ENCODE measurements at places on chromosomes 7 and 10. TPM values are rescaled to one million over a fixed set of nuclear protein-coding genes. Genes with fewer than 3 reads are reported as not detected.
A peak's percentile ranks its signal among the peaks of the same experiment; 100 is the strongest.

DNA sequence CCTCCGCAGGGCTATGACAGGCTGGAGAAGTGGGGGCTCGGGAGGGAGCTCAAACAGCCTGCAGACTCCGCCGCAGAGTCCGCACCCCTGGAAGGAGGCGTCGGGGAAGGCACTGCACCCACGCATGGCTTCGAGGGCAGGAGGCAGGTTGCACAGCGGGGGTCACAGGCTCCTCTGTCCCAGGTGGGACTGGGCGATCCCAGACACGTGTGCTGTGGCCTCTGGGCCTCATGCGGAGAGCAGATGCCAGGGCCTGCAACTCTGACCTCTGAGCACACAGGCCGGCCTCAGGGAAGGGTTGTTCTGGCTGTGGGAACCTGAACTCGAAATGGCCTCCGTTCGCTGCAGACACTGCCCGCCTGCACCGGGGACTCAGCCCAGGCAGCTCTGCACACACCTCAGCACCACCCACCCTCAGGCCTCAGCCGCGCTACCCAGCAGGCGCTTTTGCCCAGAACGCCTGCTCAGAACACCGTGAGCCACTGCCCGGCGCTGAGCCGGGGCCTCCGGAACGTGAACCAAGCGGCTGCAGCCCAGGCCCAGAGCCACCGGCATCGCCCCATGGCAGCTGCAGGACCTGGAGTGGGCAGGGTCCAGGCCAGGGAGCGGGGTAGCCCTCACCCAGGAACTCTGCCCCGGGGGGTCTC lies 71.8 kb upstream of the ADGRA1 start:
- DNase-seq: no peak

- DNase-seq: no peak
Observed at GRCh38 chr7:7416031-7416858, 119.4 kb downstream of the COL28A1 start.

DNA sequence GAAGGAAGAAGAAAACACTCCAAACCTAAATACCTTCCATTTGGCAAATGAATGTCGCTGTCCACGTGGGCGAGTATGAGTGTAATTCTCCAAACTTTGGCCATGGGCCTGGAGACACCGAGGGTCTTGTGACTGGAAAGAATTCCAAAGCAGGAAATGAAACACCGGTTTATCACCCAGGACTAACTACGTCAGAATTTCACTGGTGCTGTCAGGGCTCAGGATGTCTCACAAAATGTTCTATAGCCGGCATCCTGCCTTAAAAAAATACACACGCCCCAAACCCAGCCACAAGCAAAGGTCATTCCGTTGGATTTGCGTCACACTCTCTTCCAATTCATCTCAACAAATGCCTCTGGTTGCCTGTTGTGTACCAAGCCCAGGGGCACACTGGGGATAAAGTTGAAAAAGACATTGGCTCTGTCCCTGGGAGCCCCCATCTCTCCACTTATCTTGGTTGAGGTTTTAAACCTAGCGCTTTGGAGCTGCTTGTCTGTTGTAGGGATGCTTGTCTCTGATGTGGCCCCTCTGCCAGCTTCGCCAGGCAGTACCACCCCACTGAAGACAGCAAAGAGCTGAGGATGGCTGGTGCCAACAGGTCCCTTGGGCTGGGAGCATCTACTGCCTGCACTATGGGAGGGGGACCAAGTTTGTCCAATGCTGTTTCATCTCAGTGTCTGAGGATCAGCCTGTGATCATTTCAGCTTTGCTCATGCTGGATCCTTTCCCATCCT lies 31.2 kb downstream of the GSTO2 start:
- DNase-seq: peak; percentile 66

- DNase-seq: no peak
Observed at GRCh38 chr7:158904599-158904998, 48.2 kb downstream of the DYNC2I1 start.

DNA sequence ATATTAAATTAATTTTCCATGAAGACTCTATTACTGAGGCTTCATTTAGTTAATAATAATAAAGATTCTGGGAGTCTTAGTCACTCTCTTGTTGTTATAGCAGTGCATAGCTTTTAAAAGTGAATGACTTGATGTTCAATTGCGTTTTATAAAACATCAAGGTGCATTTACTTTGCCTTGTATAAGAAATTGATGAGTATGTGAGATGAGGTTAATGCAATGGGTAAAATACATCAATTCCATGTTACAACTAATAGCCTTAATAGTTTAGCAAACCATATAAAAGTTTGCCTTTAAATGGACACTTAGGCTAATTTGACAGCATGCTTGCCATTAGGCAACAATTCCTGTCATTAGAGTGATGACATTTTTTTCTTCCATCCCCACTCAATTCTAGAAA lies 173.6 kb upstream of the TEX47 start:
- DNase-seq: no peak

DNA sequence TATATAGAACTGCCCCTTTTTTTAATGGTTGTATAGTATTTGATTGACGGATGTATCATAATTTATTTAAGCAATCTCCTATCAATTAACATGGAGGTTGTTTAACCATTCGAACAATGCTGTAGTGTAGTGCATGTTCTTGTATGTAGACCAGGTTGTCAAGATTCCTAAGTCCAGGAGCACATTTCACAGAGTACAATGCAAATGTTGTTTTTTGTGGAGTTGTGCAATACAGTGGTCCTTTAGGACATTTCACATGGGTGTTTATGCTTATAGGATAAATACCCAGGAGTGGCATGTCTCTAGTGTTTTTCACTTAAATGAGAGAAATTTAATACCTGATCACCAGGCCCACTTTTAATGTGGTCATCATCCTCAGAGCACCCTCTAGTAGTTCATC lies 8.1 kb downstream of the ASB4 start:
- no peak for DNase-seq

DNA sequence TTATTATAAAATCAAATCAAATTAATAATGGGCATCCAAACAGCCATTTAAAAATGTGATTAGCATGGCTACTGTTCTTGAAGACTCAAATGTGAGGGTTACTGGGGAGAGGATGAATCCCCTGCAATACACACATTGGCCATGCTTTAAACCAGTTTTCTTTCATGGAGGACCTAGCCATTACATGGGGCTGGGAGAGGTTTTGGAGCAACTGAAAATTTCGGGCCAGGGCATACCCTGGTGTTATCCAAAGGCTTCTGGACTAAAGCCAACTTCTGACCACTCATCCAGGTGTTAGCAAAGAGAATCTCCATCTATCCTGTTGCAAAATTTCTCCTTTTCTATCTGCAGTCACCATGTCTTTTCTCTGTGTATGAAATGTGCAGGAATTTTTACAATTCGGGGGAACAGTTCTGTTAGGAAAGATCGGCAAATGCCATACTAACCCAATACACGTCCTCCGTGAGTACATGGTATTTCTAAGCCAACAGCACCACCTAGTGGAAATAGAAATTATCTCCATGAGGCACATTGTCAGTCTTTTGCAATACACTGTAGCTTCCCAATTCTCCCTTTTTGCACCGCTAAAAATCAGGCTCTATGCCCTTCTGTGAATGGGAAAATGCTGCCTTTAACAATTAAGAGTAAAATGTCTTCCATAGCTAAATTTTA lies 47.0 kb upstream of the ZNF107 start:
- DNase-seq: peak; percentile 11

- no peak for DNase-seq
Observed at GRCh38 chr10:60197206-60197605, 192.5 kb downstream of the ANK3 start.

- DNase-seq: no peak
Observed at GRCh38 chr10:8444630-8445029, 390.1 kb downstream of the GATA3 start.

- DNase-seq: no peak
Observed at GRCh38 chr10:13801907-13802288, 215.1 kb downstream of the PRPF18 start.

GRCh38 chr10:132069122-132069848 lies 3.5 kb downstream of the JAKMIP3 start:
- DNase-seq: no peak

DNA sequence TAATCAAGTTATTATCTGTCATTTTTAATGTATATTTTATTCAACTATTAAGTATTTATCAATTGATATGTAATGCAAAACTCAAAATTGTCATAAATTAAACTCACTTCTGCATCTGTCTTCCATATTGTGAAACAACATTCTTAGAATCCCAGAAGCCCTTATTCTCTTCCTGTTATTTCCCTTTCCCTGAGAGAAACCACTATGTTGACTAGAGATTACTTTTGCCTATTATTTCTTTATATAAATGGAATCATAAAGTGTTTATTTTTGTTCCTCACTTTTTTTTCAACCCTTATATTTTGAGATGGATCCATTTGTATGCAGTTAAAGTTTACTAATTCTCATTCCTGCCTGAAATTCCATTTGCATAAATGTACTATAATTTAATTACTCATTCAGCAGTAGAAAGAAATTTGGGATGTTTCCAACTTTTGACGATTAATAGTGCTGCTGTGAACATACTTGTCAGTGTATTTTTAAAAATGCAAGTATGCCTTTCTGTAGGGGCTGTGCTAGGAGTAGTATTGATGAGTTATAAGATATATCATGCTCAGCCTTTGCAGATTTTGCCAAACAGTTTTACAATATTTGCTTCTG lies 211.2 kb downstream of the SEMA3D start:
- no peak for DNase-seq

- DNase-seq: no peak
Observed at GRCh38 chr10:43774234-43774769, 125.6 kb upstream of the ZNF32 start.

DNA sequence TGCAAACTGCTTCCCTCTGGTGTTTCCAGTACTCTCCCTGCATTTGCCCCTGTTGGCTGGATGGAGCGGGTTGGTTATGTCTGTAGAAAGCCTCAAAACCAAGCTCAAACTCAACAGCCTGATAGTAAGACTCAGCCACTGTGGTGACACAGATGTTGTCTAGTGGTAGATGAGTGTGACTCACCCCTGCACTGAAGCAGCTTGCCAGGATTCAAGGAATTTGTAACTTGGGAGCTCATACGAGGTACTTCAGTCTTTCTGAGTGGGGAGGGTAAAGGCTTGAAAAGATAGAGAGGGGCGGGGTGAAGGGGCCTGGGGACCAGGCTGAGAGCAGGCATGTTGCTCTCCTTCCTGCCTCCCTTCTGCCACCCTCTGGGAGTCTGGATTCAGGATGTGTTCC lies 22.9 kb upstream of the AQP1 start:
- peak; percentile 61 for DNase-seq

DNA sequence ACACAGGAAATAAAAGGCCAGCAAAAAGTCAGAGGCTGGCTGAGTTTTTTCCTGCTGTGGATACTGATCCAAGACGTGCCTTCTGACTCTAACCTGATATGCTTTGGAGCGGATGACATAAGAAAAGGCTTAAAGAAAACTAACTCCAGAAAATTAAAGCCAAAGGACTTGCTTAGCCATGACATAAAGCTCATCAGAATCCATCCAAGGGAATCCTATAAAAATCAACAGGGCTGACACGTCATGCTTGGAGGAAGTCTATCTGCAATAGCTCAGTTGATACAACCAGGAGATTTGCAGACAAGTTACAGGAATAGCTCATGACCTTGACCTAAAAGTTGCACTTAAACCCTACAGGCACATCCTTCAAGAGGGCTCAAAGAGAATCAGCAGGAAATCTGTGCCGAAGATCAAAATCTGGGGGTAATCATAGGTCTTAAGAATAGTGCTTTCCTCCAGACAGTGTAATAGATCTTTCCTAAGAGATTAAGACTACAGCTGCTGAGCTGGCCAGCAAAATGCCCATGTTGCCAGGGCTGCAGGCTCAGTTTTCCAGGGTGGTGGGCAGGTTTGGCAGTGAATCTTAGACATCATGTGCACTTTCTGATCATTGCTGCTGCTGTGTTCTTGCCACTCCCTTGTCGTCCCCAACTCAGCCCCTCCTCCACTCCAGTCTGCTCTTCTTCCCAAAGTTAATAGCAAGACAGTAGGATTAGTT lies 111.5 kb upstream of the SVIL start:
- DNase-seq: no peak

DNA sequence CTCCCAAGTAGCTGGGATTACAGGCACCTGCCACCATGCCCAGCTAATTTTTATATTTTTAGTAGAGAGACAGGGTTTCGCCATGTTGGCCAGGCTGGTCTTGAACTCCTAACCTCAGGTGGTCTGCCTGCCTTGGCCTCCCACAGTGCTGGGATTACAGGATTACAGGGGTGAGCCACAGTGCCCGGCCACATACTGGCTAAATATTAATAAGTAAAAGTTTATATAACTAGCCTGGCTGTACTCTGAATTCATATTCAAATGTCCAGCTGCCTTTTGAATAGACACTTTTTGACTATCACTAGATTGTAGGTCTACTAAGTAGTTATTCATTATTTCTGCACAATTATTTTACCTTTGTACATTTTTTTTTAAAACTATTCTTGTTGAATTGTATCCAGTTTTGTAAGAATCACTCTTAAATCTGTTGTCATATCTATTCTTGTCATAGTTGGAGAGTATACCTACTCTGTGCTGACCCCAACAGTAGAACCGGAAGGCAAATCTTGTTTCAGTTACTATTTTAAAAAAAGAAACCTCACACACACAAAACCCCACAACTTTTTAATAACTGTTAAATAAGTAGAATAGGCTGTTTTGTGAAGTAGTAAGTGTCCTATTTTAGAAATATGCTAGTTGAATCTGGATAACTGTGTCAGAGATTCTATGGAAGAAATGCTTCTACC lies 29.6 kb downstream of the MINPP1 start:
- DNase-seq: no peak

DNA sequence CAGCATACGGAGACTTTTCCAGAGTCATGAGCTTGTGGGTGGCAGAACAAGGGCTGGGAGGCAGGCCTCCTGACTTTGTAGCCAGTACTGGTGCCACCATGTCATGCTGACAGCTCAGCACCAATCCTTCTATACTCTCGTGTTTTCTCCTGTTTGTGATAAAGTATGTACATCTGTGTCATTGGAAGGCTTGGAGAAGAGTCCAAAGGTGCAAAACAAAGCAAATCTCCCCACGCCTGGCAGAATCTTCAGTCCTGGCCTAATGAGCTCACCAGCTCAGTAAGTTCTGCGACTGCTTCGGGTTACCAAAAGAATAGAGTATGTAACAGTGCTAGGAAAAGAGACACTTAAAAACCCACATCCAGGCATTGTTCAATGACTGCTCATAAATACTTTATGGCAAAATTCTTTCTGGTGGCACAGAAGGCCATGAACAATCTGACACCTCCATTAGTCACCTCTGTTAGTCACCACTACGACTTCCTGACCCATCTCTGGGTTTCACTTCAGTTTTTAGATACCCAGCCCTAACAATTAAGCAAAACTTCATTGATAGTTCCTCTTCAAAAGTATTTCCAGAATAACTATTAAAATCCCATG lies 24.5 kb downstream of the STEAP1 start:
- DNase-seq: no peak

DNA sequence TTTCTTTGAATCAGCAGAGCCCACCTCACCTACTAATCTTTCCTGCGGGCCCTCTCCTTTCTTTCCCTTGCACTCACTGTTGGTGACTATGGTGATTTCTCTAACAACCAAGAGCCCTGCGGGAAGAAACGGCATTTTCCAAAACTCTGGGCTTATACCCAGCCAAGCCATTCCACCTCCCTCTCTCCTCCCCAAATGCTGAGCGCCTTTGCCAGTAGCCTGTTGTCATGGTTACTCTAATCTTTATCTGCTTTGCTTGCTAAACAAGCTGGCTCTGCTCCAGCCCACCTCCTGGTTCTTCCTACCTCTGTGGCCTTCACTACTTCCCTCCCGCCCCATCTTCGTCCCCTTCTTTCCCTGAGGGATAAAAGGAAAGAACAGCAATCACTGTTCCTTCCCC lies 86.7 kb downstream of the DGKI start:
- DNase-seq: no peak

- DNase-seq: no peak
Observed at GRCh38 chr10:61781969-61782403, 119.3 kb downstream of the CABCOCO1 start.

The AP4M1 gene
- polyA plus RNA-seq: 25.4 TPM

The CYREN gene
- polyA plus RNA-seq: 31.2 TPM

The RSPH10B2 gene
- 0.94 TPM for polyA plus RNA-seq

The NRAP gene
- polyA plus RNA-seq: 42.2 TPM
